ENCODE measurements at places on chromosomes 13 and 19.

DNA sequence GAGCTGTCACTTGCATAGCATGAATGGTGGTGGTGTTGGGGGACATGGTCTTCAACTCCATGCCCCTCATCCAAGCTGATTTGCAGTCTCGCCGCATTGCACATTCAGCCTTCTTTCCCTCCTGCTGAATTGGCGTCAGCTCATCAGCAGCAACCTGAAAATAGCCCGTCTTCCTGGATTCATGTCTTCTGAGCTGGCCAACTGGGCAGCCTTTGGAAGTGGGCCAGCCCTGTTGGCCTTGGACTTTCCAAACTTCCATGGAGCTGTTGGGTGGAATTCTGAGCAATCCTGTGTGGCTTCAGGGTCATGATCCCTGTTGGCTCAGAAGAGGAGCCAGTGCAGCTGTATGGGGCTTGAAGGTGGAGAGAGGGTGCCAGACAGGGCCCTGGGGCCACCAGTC lies 68.8 kb downstream of the ZNF536 start:
- DNase-seq, result no peak

DNA sequence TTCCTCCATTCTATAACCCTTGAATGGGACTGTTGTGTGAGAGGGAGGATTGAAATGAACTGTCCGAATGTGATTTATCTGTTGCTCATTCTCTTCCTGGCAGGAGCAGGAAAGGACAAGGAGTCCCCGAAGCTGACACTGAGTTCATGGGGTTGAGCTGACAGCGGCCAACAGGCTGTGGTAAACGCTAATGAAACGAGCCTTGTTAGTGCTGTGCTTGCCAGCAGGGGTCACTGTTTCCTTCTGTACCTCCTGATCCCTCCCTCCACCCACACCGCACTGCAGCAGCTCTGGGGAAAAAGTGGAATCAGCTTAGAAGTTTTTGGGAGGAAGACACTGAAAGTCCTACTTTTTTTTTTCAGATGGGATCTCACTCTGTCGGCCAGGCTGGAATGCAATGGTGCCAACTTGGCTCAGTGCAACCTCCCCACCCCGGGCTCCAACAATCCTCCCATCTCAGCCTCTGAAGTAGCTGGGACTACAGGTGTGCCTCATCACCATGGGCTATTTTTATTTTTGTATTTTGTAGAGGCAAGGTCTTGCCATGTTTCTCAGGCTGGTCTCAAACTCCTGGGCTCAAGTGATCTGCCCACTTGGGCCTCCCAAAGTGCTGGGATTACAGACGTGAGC lies 6.7 kb upstream of the ZNF761 start:
- DNase-seq, result peak; percentile 59

DNA sequence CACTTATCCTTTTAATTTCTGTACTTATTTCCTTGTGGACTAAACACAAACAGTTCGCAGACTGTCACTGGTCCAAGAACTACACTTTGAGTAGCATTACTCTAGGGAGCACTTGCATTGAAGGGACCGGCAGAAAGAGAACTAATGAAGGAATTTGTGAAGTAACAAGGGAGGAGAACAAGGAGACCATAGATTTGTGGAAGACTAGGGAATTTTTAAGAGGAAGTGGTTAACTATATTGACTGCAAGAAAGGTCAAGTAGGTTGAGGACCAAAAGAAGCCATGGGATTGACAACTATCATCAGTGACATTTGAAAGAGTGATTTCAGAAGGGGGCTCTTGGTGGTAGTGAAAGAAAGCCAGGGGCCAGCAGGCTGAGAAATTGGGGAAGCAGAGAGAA lies 4.0 kb upstream of the RB1 start:
- DNase-seq, result no peak

DNA sequence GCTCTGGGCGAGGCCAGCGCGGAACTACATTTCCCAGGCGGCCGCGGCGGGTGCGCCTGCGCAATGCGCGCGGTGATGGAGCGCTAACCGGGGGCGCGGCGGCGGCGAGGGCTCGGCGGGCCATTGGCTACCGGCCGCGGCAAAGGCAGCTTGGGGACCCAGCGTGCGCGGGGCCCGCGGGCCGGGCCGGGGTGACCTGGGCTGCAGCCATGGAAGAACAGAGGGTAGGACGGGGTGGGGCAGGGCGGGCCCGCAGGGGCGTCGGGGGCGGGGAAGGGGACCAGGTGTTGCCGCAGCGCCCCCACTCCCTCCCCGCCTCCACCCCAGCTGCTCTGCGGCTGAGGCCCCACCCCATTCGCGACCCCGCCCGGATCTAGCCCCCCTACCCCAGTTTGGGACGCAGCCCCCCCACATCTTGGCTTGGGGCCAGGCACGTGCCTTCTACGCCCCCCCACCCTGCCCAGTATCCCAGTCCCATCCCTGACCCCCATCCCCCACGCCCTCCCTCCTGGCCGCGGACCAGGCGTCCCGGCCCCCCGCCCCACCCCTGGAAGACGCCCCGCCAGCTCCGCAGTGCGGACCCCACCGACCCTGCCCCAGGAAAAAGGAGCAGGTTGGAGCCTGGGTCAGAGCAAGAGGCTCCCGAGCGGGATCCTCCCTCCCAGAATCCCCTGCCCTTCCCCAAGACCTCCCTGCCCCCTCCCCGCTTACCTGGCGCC lies at the start of gene FSD1:
Gene FSD1, plus strand, starts transcription at position 61 of the 719 bp plus-strand sequence. Its CDS starts 149 bp downstream, at position 210.
- DNase-seq, result peak; percentile 47

GRCh38 chr19:39196860-39197562 lies at the start of gene NCCRP1:
TSS of gene NCCRP1 (plus strand) at chr19:39196964. CDS start at chr19:39196983, 19 bp downstream.
- no peak for DNase-seq

- no peak for DNase-seq
Measured at GRCh38 chr19:3665681-3666544, 34.4 kb downstream of the PIP5K1C start.

DNA sequence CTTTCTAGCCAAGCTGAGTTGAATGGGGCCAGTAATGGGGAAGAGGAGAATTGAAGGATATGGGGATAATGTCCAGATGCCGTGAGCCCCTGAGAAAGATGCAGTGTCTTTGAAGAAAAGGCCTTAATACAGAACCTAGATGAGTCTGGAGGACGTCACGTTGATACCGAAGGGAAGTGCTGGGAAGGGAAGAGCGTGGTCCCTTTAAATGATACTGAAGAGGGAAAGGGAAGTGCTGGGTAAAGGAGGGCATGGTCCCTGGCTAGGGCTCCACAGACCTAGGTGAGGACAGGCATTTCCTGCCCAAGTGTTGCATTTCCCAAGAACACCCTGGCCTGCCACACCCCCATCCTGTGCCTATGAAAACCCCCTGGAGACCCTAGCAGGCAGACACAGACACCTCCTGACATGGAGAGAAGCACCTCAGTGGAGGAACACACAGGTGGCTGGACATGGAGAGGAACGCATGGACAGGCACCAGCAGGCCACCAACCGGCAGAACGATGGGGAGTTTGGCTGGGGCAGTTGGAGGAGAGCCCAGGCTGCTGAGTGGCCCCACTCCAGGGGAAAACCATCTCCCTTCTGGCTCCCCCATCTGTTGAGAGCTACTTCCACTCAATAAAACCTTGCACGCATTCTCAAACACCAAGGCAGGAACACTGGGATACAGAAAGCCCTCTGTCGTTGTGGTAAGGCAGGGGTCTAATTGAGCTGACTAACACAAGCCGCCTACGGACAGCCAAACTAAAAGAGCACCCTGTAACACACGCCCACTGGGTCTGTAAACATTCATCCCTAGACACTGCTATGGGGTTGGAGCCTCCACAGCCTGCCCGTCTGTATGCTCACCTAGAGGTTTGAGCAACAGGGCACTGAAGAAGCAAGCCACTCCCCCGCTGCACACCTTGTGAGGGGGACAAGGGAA lies 34.9 kb upstream of the POMP start:
- DNase-seq, result no peak

GRCh38 chr19:48913114-48913889 lies 13.2 kb downstream of the NUCB1 start:
- DNase-seq, result no peak

- peak; percentile 3 for DNase-seq
Measured at GRCh38 chr19:3210347-3211017, 14.0 kb upstream of the CELF5 start.
